ENCODE measurements at places on chromosomes 4 and X. TPM values are rescaled to one million over a fixed set of nuclear protein-coding genes. Genes with fewer than 3 reads are reported as not detected.
A peak's percentile ranks its signal among the peaks of the same experiment; 100 is the strongest.

TRIML2 gene
- not detected for total RNA-seq

DAPP1 gene
- 3.5 TPM for total RNA-seq

CDS1 gene
- 0.31 TPM for total RNA-seq

EPGN gene
- 4.3 TPM for total RNA-seq

SH2D1A gene
- total RNA-seq: 1.2 TPM

GC gene
- not detected for total RNA-seq

DCHS2 gene
- not detected for total RNA-seq

GRCh38 chrX:38627683-38628082 lies 66.3 kb downstream of the TSPAN7 start:
- no peak for DNase-seq

GRCh38 chrX:97672138-97672537 lies 788.4 kb downstream of the RPA4 start:
- DNase-seq: no peak

GRCh38 chr4:8201321-8201781 lies 2.3 kb downstream of the SH3TC1 start:
- no peak for DNase-seq

- no peak for DNase-seq
Observed at GRCh38 chr4:7938609-7939376, 868 bp downstream of the AFAP1 start.

DNA sequence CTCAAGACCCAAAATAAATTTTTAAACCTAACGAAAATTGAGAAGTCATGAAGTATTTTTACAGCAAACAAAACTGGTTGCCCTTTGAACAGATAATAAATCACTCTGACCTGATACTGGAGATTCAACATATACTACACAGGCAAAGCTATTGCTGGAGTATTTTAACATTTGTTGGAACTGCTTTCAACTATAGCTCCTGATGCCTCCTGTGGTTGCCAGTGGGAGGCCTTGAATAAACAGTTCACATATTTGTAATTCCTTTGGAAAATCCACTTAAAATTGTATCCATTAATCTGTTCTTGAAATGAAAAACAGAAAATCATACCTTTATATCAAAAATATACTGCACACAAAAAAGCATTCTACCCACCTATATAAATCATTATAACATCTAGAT lies 605.1 kb downstream of the KCTD8 start:
- DNase-seq: no peak

GRCh38 chr4:124753941-124754581 lies 41.5 kb upstream of the ANKRD50 start:
- DNase-seq: no peak

DNA sequence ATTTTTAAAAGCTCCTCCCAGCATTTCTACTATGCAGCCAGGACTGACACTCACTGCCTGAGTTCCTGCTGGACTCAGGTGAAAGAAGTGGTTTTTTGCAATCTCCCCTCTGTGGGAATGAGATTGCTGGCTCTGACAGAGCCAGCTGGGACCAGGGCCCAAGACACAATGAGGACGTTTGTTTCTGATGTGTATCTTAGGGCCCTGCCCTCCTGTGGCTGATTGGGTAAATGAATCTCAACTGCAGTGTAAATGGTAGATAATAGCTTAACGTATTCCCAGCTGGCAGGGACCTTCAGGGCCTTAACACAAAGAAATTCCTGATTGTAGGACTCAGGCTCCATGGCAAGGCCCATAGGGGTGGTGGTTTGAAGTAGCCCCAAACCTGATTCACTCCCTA lies 85.8 kb upstream of the PRPS1 start:
- no peak for DNase-seq

GRCh38 chr4:74659576-74660411 lies 134.5 kb downstream of the BTC start:
- no peak for DNase-seq

- DNase-seq: no peak
Observed at GRCh38 chr4:29708473-29708872, 1011.7 kb upstream of the PCDH7 start.

DNA sequence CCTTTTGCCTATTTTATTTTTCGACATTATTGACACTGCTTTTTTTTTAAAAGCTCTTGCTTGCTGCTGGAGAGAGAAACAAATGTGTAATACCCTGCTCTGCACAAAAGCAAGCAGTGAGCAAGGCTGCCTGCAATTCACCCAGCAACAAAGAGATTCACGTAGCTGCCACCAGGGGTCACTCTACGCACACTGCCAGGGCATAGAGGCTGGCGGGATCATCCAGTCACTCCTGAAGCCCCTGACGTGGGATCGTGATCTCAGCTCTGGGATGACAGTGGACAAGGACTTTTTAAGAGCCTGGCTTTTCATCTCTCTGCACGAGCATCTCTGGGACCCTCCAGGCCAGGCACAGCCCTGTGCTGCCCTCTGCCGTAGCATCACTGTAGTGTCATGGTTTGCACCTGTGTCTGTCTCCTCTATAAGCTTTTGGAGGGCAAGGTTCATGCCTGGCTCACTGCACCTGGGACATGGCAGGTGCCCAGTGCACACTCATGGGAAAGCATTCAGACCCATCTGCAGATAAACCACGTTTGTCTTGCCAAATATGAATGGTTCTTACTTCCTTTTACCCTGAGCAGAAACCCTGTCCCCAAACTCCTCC lies 19.8 kb downstream of the C4orf50 start:
- peak; percentile 68 for DNase-seq

DNA sequence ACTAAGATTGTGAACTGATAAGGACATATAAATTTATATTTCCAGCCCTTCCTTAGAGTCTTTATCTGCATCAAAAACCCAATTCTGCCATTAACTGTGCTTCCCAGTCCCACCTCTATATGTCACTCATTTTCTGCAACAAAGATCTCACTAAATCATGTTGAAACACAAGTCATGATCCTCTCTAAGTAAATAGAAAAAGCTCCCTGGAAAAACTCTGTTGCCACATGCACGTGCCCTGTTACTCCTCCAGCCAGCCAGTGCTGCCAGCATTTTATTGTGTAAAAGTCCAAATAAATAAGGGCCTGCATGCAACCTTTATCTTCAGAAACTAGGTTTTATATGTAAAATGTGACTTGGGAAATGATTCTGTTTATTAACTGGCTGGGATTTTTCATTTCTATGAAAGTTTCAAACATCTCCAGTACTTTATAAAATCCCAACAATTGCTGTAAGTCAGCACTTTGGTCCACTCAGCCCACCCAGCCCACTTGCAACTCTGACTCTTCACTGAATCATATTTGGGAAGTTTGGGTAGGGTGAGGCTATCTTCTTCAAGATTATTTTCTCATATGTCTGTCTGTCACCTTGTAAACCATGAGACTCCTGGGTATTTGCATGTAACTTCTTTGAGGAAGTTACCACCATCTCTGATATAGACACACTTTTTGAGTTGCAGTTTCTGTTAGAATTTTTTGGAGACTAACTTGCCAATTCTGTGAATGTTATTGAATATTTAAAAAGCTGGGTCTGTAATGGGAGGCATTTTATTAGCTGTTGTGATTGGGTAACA lies 40.0 kb upstream of the SMARCA5 start:
- DNase-seq: no peak

- no peak for DNase-seq
Observed at GRCh38 chr4:76767983-76768382, 130.0 kb downstream of the SOWAHB start.

DNA sequence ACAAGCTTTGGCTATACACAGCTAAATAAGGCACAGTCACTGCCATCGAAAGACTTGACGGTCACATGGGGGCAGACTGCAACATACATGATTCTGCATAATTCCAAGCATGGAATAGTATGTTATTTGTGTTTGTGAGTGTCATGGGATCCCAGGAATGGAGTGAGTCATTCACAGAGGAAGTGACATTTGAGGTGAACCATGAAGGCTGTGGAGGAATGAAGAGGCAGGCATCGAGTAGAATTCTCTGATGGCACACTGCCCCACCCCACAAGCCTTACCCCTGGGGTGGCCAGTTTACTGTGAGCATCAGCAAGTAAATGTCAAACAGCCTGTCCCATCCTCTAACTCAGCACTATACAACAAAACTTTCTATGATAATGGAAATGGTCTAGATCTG lies 619.7 kb downstream of the MID1IP1 start:
- DNase-seq: no peak

GRCh38 chr4:150327262-150327780 lies 249.1 kb downstream of the DCLK2 start:
- DNase-seq: no peak

GRCh38 chr4:98546910-98547594 lies 111.4 kb downstream of the TSPAN5 start:
- peak; percentile 56 for DNase-seq

GRCh38 chr4:111283066-111283677 lies 660.3 kb upstream of the PITX2 start:
- DNase-seq: no peak

- no peak for DNase-seq
Observed at GRCh38 chr4:125398263-125399002, 83.7 kb downstream of the FAT4 start.

- no peak for DNase-seq
Observed at GRCh38 chr4:10442976-10443375, 14.2 kb downstream of the ZNF518B start.

DNA sequence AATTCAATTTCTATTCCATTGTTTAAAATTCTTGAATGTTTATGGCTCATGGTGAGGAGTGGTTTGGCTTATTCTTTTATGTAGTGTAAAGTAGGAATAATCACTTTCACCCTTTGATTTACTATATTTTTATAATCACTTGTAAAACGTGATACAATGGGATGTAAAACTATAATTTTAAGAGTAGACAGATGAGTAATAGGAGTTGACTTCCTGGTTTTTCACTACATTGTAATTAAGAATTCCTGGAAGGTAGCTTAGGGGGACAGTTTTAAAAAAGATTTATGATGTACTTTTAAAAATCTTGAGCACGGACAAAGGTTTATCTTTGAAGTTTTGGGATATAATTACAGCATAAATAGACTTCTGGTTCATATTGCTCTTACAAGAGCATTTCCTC lies 65.3 kb downstream of the PDGFC start:
- DNase-seq: no peak

- DNase-seq: no peak
Observed at GRCh38 chr4:38902695-38903094, 35.1 kb downstream of the FAM114A1 start.

DNA sequence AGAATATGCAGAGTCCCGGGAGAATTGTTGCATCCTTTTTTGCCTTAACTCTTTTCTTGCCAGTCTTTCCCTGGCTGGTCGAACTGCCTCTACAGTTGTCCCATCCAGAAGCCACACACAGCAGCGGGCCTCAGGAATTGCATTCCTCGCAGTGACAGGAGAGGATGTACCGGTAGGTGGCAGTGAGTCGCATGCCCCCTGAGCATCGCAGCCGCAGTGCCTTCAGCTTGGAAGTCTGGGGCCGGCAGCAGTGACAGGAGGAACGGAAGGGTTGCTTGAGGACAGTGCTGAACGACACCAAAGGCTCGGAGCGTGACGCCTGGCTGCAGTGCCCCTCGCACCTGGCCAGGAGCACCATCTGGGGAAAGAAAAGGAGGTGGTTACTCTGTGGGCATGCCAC lies 23.5 kb downstream of the NDP start:
- no peak for DNase-seq

DNA sequence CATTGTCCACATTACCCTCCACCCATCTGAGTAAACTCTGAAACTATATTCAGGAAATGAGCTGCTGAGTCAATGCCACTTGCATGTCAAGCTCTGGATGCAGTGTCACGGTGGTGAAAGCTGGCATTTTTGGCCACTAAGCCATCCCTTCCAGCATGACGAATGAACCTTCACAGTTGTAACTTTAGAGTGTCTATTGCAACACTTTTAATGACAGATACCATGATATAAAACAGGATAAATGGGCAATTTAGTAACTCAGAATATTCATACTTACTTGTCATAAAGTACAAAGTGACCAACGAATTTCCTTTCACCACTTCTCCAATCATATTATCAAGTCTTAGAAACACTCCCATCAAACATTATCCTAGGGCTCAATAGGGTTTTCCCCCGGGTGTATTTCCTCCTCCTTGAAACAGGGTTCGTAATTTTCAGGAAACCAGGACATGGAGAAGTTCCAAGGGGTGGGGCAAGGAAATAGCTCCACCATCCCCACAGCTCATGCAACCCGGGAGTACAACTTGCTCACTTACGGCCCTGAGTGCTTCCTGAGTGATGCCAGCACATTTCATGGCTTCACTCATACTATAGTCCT lies 73.1 kb downstream of the MTHFD2L start:
- no peak for DNase-seq

DNA sequence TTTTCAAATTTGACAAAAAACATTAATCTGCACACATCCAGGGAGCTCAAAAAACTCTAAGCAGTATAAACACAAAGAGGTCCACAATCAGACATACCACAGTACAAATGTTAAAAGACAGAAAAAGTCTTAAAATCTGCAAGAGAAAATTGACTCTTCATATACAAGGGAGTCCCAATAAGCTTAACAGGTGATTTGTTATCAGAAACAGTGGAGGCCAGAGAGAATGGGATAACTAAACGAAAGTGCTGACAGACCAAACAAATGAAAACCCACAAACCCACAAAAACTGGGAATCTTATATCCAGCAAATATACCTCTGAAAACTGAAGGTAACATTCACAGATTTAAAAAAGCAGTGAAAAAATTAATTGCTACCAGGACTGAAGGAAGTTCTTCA lies 182.0 kb upstream of the PAQR3 start:
- DNase-seq: no peak

- DNase-seq: no peak
Observed at GRCh38 chr4:125550769-125551168, 236.0 kb downstream of the FAT4 start.

DNA sequence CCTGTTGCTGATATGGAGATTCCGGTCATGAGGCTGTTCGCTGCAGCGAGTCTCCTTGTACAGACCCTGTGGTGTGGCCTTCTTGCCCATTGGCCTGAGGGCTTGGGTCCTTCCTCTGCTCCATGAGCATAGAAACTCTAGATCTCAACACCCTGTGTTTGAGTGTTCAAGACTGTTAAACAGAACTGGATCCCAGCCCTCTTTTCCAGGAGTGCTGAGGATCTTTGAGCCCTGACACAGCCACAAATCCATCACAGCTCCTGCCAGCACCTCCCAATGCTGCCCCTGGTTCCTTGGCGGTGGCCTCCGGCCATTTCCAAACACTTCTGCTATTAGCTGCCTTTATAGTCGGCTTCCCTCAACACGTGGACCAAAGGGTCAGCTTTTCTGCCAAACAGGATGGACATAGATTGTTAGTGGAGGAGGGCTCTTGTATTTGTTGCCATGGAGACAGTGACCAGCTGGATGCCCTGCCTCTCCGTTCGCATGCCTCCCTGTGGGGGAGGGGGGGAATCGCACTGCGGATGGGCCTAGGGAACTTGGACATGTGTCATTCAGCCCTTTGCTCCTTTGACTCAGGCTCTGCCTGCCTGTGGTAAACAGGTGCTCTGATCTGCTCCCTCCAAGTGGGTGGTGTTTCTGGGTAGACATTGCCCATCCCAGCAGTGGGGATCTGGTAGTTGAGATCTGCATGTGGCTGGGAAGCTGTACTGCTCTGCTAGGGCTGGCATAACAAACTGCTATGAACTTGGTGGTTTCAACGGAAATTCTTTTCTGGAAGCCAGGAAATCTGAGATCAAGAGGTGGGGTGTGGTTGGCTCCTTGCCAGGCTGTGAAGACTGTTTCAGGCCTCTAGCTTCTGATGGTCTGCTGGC lies 6.9 kb upstream of the WDR1 start:
- no peak for DNase-seq

- DNase-seq: no peak
Observed at GRCh38 chrX:1592470-1593142, 1.2 kb downstream of the AKAP17A start.

- DNase-seq: no peak
Observed at GRCh38 chr4:89556601-89557305, 249.2 kb upstream of the GPRIN3 start.

All from sciatic nerve (tissue), 2 donors.